Left forelimb (tissue), 1 donor: ENCODE measurements at places on chromosomes 3 and 15.

GRCh38 chr15:77840991-77841775, 208.5 kb upstream of the LINGO1 start:
- peak; percentile 42 for DNase-seq

- no peak for DNase-seq
Measured at GRCh38 chr15:77838061-77838460, 205.3 kb upstream of the LINGO1 start.

DNA sequence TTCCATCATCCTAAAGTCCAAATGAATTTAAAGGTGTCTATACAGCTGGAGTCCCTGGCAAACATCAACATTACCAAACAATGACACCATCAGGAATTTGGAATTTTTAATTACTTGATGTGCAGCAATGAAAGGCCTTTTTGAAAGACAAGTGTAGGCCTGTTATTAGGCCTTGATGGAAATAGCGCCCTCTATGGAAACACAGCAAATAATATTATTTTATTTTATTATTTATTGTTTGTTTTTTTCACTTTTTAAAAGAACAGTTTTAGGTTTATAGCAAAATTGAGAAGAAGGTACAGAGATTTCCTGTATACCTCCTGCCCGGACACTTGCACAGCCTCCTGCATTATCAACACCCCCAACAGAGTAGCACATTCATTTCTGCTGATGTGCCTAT, 18.1 kb upstream of the OR5AC2 start:
- DNase-seq = no peak

- no peak for DNase-seq
Measured at GRCh38 chr3:56870436-56870835, 68.7 kb upstream of the ARHGEF3 start.

DNA sequence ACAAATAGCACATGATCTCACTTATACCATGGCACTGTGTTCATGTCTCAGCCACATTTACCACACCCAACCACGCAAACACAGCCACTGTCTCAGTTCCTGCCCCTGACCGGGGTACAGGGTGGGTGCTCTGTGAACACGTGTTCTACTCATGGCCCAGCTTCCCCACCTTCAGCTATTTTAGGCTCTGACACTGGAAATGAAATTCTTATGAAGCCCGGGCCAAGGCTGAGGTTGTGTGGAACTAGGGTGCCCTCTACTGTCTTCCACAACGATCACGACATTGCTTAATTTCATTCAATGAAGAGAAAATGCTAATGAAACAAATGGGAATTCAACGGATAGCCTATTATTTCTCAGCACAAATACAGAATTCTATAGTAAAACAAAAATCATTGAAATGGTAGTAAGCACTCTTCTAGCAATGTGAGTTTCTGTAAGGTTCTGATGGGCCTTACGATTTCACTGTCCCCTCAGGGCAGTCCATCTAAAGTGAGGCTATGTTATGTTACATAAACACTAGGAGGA, 2.1 kb upstream of the GABRA5 start:
- DNase-seq = no peak

DNA sequence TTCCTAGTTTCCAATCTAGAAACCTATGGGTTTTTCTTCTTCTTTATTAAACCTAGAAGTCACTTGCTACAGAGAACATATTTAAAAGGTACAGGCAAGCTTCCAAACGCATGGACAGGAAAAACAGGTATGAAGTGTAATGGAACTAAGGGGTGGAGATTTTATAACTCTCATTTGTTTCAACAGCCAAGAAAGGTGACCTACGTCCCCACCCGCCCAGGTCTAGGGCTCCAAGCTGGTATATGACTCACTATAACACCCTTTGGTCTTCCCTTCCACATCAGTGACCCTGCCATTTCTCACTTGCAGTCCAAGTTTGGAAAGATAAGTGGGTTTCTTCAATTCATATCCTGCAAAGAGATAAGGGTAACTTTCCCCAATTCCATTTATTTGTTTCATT, 6.0 kb upstream of the LIPH start:
- DNase-seq = no peak

DNA sequence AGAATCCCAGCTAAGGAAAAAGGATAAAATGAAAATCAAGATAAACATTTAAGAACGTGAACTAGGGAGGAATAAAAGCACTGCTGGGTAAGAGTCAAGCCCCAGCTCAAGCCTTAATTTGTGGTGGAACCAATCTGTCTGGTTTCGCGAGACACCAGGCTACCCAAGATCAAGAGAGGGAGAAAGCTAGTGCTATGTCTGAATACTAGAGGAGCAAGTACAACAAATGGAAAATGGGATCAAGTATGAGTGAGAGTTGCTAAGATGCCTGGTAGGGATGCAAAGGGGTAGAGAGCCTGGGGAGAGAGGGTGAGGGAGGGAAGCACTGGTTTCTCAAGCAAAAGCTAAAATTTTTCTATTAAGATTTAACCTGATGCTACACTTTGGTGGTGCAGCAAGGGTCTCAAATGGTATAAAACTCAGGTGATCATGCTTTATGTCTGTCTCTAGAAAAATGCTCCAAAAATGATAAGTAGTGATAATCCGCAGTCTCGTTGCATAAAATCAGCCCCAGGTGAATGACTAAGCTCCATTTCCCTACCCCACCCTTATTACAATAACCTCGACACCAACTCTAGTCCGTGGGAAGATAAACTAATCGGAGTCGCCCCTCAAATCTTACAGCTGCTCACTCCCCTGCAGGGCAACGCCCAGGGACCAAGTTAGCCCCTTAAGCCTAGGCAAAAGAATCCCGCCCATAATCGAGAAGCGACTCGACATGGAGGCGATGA, 1.7 kb upstream of the SETD5 start:
- DNase-seq = no peak

- no peak for DNase-seq
Measured at GRCh38 chr3:156902916-156903315, 76.8 kb downstream of the LEKR1 start.

- DNase-seq = no peak
Measured at GRCh38 chr3:55489798-55490132, 2.7 kb upstream of the WNT5A start.

DNA sequence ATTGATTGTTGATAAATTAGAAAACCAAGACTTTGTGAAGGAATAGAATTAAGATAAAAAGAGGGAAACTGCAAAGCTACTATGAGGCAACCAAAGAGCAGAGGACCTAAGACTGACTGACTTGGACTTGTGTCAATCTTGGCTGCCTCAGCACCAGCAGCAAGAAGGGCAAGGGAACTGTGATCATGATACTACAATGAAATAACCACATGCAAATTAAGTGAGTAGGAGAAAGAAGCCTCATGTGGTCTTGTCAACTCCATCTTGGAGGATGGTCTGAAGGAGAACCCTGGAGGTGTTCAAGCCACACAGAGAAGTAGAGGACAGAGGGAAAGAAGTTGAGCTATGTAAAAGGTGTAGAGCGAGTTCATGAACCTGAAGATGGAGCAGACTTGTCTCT, 47.3 kb upstream of the THRB start:
- DNase-seq = no peak

DNA sequence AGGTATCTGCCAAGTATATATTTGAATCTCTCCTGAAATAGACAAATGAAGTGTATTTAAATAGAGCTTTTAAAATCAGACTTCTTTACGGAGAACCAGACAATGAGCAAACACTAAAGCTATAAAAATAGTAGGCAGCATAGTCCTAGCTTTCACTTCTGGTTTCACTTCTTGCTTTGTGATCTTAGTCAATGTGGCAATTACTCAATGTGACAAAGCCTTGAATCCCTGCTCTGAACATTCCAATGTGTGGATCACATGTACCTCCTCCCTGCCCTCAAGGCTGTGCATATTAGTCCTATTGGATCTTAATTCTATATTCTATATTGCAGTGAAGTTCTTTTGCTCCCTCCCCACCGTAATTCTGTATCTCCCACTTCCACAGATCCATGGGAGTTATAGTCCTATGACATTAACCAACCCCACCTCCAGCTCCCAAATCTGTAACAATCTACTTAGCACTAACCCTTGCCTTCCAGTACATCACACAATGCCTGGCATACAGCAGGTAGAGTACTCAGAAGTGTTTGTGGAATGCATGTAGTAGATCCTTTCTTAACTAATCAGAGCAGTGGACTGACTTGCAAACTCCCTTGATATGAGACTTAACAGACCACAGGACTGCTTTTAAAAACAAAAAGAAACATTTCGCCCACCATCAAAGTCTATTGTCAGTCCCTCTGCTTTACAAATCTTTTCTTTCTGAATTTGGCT, 24.3 kb upstream of the CP start:
- no peak for DNase-seq

GRCh38 chr15:24039683-24040082, 352.6 kb upstream of the NDN start:
- no peak for DNase-seq

DNA sequence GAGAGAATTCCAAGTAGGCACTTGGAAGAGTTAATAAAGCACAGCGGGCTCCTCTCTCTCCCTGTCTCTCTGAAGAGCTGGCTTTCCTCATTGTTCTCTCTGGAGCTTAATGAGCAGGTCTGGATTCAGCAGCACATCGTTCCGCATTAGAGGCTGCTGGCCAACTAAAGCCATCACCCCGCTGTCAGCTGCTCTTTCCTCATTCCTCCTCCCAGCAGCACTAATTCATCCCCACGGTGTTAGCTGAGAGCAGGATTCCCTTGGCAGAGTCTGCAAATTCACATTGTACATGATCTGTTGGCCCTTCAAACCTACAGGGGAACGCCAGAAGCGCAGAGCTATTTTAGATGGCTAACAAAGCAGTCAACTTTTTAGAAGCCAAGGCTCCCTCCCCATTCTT, 44.2 kb downstream of the SGO1 start:
- peak; percentile 83 for DNase-seq

DNA sequence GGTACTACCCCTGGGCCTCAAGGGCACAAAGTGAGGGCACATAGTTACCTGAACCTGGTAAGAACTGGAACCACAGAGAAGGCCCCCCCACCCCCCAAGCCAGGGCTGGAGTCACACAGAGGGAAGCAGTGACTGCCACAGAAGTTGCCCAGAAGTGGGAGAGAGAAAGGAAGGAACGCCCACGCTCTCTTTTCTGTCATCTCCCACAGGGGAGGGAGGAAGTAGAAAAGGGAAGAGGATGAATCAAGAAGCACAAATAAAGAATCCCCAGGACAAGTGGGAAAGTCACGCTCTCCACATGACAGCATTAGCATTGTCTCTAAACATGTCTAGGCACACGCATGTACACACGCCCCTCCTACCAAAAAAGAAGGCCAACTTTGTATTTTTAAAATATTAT, 114.7 kb upstream of the FRMD4B start:
- DNase-seq = no peak

- DNase-seq = no peak
Measured at GRCh38 chr3:9351709-9352126, 11.1 kb upstream of the THUMPD3 start.
